ENCODE measurements at places on chromosomes 6 and 20. TPM values are rescaled to one million over a fixed set of nuclear protein-coding genes. Genes with fewer than 3 reads are reported as not detected.

Gene WFDC2
- 32.5 TPM for total RNA-seq

Gene CD24
- not detected for total RNA-seq

Gene ANKRD60
- total RNA-seq = not detected

Gene CALHM4
- total RNA-seq = not detected

Gene ZBP1
- not detected for total RNA-seq

Gene DSE
- 27.6 TPM for total RNA-seq

Gene SLC17A5
- total RNA-seq = 23.2 TPM

Gene TSHZ2
- 51.9 TPM for total RNA-seq

Gene PRL
- total RNA-seq = not detected

Gene IL20RA
- total RNA-seq = not detected

Gene HMGCLL1
- 0.21 TPM for total RNA-seq

Gene MYMX
- 13.9 TPM for total RNA-seq

Gene HLA-DPA1
- total RNA-seq = 285 TPM

GRCh38 chr6:49499126-49499525, 597 bp upstream of the GLYATL3 start:
- no peak for DNase-seq

- no peak for DNase-seq
Observed at GRCh38 chr6:160357088-160357487, 8.9 kb downstream of the SLC22A3 start.

DNA sequence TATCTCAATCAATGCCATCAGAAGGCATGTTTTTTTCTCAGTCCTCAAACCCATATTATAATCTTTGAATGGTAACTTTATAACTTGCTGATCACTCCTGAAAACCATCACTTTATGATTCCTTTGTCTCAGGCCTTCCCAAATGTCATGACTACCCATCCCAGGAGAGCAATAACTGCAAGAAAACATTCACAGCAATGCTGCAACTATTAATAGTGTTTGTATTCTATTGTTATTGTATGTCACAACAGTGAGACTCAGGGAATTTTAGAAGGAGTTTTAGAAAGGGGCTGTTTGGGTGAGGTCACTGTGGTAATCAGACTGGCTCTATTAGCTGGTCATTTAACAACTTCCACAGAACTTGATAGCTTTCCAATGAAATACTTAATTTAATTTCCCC, 301.4 kb upstream of the TBX18 start:
- DNase-seq = no peak

DNA sequence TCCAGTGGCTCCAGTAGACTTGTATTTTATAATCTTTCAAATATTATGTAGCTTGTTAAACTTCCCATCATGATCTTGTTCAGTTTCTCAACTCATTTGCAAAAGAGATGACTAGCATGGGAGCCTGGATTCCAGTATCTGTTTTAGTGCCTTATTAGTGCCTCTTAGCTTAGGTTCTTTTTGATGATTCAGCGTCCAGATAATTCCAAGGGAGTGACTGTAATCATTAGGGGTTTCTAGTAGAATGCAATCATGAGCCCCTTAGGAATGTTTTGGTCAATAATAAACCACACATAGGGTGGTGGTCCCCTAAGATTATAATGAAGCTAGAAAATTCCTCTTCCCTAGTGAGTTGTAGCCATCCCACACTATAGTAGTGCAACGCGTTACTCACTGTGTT, 7.0 kb downstream of the CD2AP start:
- no peak for DNase-seq

DNA sequence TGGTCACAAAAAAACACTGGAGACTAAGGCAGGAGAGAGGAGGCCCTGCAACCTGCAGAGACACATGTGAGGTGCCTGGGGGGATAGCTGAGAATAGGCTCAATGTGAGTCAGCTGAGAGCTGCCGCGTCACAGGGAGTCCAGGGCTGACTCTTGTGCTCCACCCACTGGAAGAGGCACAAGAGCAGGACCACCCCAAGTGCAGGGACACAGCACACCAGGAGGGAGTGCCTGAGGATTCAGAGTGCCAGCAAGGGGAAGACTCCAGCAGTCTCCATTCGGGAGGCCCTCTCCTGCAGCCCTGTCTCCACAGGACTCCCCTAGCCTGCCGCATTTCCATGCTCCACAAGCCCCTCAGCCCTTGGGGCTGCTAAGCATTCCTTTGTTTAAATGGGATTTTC, 105.5 kb downstream of the HUS1B start:
- no peak for DNase-seq

- no peak for DNase-seq
Observed at GRCh38 chr6:132830334-132830751, 16.0 kb downstream of the RPS12 start.

GRCh38 chr20:1467355-1468116, 887 bp upstream of the NSFL1C start:
- peak; percentile 75 for DNase-seq

DNA sequence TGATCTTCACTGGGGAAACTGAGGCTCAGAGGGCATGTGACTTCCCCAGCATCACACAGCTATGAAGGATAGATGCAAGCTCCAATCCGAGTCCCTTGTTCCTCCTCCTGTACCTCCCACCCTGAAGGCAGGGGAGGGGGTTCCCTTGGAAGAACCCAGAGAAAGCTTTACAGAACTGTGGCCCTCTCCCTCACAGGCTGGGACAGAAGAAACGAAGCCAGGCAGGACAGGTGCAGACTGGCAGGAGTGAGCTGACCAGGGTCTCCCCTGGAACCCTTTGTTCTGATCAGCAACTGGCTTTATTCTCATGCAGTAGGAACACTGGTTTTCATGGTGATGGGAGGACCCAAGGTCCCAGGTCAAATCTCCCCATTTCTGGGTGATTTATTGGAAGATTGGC, 90.2 kb downstream of the TMEM242 start:
- DNase-seq = no peak

DNA sequence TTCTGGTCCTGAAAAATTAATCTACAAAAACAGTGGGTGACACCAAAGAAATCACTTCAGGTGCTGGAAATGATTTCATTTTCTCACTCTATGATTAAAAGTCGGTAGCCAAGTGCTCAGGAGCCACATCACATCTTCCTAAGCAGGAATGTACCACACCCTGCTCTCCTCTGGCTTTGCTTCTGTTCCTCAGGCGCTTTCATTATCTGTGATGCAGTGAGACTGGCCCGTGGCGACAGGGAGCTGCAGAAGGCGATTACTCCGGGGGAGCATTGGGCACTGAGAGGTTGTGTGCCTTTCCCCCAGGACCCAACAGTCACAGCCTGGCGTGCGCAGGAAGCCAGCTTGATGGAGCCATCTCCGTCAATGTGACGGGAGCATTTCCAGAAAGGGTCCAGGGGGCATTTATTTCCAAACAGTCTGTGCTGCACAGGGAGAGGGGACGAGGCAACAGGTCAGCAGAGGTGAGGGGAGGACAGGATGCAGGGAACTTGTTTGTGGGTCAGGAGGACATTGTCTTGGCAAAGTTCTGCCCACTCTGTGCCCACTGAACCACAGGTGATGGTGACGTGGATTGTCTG, 5.6 kb upstream of the ZNF831 start:
- no peak for DNase-seq

GRCh38 chr6:168147205-168147738, 68.3 kb upstream of the FRMD1 start:
- no peak for DNase-seq

DNA sequence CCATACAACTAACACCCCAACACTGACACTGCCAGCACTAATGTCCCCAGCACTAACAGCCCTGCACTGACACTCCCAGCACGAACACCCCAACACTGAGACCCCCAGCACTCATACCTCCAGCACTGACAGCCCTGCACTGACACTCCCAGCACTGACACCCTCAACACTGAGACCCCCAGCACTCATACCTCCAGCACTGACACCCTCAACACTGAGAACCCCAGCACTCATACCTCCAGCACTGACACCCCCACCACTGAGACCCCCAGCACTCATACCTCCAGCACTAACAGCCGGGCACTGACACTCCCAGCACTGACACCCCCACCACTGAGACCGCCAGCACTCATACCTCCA, 57.2 kb downstream of the ERMARD start:
- DNase-seq = no peak

DNA sequence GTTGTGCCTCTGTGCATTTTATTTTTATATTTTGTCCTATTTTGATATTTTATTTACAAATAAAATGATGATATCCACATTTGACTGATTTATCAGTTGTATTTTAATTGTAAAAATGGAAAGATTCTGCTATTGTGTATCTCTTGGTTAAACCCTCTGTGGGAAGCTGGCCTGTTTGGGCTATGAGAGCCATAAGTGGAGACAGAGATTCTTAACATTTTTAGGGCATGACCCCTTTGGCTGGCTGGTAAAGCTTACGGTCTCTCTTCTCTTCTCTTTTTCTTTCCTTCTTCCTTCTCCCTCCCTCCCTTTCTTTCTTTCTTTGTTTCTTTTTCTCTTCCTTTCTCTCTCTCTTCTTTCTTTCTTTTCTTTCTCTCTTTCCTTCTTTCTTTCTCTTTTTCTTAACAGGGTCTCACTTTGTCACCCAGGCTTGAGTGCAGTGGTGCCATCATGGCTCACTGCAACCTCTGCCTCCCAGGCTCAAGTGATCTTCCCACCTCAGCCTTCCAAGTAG, 172.3 kb upstream of the CDYL start:
- DNase-seq = no peak

DNA sequence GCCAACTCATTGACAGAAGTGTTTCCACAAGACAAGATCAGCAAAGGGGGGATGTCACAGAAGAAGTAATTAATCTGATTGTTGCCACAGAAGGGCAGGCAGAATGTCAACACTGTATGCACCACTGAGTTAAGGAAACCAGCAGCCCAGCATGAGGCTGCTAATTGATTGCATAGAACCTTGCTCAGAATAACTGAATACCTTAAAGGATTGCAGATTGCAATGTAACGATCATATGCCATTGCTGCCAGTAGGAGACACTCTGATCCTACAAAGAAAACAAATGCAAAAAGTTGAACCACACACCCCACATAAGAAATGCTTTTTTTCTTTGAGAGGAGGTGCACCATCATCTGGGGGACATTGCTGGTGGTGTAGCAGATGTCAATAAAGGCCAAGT, 13.1 kb downstream of the OR5V1 start:
- no peak for DNase-seq

GRCh38 chr6:166173281-166173951, 5.8 kb upstream of the TBXT start:
- DNase-seq = no peak

DNA sequence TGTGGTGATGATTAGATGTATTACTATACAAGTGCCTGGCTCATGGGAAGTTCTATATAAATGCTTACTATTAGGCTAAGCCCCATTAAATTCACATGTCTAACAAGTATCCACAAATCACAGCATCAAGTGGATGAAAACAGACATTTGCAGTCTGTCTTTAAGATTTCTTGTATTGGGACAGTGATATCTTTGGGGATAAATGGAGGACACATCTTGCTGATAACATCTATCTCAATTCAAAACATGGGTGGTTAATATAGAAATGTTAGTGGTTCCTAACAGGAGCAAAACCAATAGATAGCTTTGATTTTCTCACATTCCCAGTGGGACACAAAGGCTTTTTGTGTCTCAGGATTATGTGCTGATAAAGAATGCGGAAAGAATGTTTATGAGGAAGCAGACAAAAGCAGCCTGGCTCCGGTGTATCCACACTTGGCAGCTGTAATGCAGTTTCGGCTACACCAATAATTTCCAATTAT, 29.3 kb downstream of the PTPRK start:
- no peak for DNase-seq

- no peak for DNase-seq
Observed at GRCh38 chr20:45685896-45686295, 15.9 kb upstream of the WFDC11 start.

- no peak for DNase-seq
Observed at GRCh38 chr6:10341605-10342004, 73.3 kb downstream of the TFAP2A start.

DNA sequence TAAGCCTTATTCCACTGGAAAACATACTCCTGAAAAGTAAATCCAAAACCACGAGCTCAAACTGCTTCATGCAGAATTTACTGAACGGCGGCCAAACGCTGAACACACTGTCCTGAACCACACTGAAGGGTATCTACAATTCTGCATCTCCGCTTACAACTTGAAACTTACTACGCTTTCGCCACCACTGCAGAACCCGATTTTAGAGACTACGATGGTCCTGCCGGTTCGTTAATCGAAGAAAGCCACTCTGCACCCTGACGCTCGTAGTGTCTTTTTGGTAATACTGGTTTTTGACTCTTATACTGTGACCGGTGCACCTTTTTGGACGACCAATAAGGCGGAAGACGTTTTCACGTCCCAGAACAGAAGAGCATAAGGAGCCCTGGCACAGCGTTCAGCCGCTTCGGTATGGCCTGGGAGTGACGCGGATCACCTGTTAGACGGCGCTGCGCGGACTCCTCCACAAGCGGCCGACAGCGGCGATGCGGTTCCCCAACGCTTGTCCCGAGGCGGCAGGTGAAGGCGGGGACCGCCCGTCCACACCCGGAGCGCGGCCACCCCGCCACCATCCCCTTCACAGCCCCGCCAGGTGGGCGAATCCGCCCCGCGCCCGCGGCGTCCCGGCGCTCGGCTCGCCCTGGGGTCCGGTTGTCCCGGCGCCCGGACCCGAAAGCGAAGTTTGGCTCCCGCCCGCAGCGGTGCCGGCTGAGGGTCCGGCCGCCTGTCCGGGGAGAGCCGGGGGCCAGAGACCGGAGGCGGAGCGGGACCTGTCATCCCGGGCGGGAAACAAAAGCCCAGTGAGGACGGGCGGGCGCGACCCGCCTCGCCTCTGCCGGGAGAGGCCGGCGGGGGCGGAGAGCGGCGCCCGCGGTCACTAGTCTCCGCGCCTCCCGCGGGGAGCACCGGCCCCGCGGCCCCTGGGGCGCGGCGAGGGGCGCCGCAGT, 784 bp downstream of the FKBP5 start:
- DNase-seq = no peak

GRCh38 chr6:26345832-26346231, 19.2 kb upstream of the BTN3A2 start:
- no peak for DNase-seq

- DNase-seq = no peak
Observed at GRCh38 chr20:41537865-41538264, 80.3 kb downstream of the CHD6 start.

Data from ascending aorta (tissue), 2 donors.